ENCODE measurements at places on chromosomes 2 and 18. TPM values are rescaled to one million over a fixed set of nuclear protein-coding genes. Genes with fewer than 3 reads are reported as not detected.

Gene KCNJ3
- not detected for total RNA-seq

DNA sequence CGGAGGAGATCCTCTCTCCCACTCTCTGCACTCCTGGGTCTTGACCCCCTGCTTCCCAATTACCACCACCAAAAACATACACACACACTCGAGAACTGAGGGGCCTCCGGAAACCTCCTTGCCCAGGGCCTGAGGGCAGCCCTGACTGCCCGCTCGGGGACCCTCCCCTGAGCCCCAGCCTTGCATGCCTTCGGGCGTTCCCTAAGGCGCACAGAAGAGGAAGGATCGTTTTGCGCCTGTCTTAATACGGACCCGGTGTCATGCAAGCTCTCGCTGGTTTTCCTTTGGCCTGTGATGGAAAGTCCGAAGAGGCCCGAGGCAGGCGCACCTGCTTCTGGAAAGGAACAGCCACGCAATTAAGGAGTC, 19.8 kb downstream of the POU3F3 start:
- DNase-seq = no peak

- no peak for DNase-seq
Observed at GRCh38 chr2:100274076-100274475, 48.2 kb downstream of the LONRF2 start.

DNA sequence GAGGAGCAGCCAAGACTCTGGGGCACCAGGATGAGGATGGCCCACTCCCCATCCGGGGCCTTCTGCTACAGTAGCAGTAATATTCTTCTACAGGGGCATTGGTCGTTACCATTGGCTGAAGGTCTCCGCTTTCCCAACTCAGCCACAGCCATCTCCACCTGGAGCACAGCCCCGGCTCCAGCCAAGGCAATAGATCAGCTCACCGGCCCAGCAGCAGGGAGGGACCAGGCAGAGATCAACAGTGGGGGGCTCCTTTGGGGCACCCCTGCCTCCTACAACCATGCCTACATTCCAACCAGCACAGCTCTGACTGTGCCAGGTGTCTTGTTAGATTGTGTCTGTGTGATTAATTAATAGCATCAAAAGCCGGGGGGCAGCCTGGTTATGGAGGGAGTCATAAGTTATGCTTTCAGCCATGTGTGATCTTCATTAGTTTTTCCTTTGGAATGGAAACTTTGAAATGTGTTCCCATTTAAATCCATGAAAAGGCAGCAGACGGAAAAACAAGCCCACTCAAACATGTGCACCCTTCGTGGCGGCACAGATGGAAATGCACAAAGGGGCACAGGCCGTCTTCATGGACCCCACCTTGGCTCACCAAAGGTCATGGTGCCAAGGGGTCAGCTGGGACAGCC, 68.6 kb upstream of the BZW1 start:
- DNase-seq = no peak

DNA sequence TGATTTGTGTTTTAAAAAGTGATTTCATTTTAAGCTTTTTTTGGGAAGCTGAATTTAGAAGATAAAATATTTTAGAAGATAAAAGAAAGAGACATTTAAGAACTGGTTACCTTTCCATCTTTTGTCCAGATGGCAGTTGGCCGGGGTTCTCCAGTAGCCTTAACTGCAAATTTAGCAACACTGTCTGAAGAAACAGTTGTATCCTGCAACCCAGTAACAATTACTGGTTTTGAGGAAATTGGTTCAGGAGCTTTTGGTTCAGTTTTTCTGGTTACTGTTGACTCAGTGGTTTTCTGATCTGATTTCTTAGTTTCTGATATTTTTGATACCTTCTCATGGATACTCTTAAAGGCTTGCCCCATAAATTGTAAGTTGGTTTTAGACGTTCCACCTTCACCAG, 49.9 kb downstream of the PLEKHA3 start:
- no peak for DNase-seq

Gene IFIH1
- 10.6 TPM for total RNA-seq

Gene REEP1
- 4.1 TPM for total RNA-seq

DNA sequence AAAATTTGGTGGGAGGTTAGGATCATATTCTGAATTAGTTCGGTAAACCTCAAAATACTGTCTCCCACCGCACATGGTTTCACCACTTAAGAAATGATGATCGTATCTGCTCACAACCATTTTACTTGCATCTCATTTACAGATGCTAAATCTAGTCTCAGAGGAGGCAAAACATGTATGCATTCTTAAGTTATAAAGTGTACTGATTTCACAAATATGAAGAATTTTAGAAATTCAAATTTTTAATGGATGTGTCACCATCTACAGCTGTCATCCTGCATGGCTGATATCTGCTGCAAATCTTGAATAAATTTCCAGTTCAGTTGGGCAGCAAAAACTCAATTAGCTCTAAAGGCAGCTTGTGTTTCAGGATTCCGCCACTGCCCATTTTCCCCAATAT, 243.3 kb upstream of the KCNJ3 start:
- no peak for DNase-seq

GRCh38 chr2:131724019-131724418, 196.3 kb downstream of the CCDC74A start:
- no peak for DNase-seq

Measured in Daoy (cell line).